B cell (primary cell): ENCODE measurements at places on chromosomes 4 and X.

- DNase-seq, result no peak
These were observed 268.8 kb downstream of the MID1IP1 start for GRCh38 chrX:39070009-39070408.

DNA sequence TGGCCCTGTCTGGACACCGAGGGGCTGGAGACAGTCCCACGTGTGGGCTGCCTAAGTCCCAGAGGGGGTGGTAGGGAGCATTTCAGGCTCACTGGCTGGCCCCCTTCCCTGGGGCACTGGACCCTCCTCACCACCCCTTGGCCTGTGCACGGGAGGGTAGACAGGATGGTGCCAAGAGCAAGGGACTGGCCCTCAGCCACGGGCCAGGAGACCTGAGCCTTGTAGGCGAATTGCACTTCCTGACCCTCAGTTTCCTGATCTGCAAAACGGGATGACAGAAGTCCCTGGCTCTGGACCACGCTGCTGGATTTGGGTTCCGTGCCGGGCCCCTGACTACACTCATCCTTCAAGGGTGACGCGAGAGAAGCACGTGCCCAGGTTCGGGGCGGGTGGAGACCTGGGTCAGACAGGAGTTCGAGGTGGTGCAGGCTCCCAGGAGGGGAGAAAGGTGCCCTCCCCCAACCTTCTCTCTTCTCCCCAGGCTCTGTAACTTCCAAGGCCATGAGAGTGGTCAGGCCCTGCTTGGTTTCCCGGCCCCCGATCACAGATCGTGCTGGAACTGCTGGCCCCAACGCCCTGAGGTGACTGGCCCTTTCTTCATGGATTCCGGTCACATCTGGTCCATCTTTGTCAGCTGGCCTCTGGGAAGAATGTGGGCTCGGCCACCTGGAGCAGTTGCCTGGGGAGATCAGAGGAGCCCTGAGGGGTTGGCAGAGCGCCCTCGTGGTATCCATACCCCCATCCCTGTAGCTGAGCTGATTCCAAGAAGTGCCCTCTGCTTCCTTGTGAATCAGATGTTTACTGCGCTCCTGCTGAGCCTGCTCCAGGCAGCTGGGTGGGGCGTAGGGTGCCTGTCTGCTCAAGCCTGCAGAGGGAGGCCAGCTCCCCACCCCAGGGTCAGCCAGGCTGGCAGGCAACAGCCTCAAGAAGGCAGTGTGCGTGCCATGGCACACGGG, 3.3 kb downstream of the SH3BP2 start:
- peak; percentile 11 for DNase-seq

GRCh38 chr4:77158487-77158861, 1.5 kb downstream of the CCNG2 start:
- no peak for DNase-seq

GRCh38 chrX:123357941-123358340, 173.9 kb downstream of the GRIA3 start:
- no peak for DNase-seq

GRCh38 chr4:109214622-109215301, 87.7 kb downstream of the COL25A1 start:
- DNase-seq, result no peak

GRCh38 chr4:3413675-3414420, 27.9 kb upstream of the HGFAC start:
- no peak for DNase-seq

DNA sequence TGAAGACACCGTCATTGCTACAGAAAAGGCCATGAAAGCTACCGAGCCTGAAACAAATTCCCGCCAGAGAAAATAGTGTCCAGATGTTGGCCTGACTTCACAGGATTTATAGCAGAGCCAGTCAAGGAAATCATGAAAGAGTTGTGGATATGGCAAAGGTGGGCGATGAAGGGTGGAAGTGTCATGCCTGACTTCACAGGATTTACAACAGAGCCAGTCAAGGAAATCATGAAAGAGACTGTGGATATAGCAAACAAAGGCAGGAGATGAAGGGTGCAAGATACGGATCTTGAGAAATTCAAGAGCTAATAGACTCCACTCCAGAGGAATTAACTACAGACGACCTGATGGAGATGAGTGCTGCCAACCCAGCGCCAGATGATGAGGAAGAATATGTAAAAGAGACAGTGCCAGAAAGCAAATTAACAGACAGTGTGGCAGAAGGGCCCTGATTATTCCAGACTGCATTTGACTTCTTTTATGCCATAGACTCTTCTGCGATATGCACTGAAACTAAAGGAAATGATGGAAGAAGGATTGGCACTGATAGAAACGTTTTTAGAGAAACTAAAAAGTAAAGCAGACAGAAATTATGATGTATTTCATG, 17.2 kb downstream of the TRMT44 start:
- no peak for DNase-seq

- no peak for DNase-seq
These were observed 71.9 kb downstream of the ARSJ start for GRCh38 chr4:113907559-113907958.

DNA sequence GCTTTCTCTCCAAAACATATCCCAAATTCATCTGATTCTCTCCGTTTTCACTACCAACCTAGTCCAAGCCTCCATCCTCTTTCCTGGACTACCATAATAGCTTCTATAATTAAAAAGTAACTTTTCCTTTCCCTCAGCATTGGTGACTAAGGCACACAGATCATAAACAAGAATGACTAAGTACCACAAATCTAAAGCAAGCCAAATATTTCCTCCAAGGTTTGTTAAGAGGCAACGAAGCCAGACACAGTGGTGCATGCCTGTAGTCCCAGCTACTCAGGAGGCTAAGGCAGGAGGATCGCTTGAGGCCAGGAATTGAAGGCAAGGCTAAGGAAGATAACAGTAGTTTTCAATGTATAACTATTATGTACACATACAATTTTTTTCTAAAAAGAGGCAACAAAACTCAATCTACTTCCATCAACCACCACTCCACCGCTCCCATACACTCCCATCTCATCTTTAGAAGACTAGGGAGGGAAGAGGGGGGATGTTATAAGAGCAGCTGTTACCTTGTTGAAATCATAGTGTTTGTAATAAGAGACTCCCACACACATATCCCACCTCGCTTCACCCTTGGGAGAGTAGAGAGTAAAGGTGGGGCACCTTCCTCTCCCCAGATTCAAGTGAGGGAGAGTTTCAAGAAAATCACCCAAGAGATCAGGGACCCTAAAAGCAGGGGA, 4.2 kb upstream of the JCHAIN start:
- DNase-seq, result no peak

- no peak for DNase-seq
These were observed 25.8 kb downstream of the ANXA10 start for GRCh38 chr4:168118116-168118655.

- peak; percentile 58 for DNase-seq
These were observed 2.4 kb upstream of the NBDY start for GRCh38 chrX:56726605-56727004.

DNA sequence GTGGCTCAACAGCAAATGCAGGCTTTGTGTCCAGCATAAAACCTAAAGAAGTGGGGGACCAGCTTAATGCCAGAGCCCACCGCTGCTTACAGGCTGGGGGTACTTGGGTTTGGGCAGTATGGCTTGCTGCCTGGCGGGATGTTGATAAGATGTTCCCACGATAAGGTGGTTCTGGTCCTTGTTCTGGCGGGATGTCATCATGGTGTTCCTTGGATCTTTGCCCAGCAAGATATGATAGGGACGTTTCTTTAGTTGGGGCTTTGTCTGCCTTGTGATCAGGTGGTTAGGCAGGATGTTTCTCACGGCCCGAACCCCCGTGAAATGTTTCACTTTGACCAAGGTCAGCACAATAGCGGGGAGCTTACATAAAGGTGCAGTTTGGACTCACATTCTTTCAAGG, 35.3 kb downstream of the PNPLA4 start:
- no peak for DNase-seq

GRCh38 chr4:183746305-183747229, 87.5 kb downstream of the TRAPPC11 start:
- DNase-seq, result no peak

DNA sequence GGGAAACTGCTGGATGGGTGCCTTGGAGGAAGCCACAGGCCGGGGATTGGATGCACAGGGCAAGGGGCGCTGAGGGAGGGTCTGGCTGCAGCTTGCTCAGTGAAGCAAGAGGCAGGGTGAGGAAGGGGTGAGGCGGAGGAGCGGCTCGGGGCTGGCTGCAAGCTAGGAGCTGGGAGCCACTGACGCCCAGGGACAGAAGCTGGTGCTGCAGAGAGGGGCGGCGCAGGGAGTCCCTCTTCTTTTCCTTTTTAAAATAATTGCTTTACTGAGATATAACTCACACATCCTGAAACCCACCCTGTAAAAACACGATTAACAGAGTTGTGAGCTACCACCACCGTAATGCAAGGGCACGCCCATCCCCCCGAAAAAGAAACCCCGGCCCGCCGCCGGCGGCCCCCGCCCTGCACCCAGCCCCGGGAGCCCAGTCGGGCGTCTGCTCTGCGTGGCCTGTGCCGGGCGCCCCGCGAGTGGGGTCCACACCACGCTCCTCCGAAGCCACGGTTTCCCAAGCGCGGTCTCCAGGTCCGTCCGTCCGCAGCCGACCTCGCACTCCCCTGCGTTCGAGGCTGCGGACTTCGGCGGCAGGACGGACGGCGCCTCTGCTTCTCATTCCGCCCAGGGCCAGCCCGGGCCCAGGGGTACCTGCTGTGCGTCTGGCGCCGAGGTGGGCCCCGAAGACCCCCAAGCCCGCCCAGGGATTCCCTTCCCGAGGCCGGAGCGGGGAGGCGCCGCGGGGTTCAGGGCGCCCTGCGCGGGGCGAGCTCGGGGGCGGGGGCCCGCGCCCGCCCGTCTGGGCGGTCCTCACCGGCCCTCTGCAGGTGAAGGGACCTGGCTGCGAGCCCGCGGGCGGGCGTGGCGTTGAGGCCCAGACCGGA, 866 bp upstream of the UVSSA start:
- no peak for DNase-seq

DNA sequence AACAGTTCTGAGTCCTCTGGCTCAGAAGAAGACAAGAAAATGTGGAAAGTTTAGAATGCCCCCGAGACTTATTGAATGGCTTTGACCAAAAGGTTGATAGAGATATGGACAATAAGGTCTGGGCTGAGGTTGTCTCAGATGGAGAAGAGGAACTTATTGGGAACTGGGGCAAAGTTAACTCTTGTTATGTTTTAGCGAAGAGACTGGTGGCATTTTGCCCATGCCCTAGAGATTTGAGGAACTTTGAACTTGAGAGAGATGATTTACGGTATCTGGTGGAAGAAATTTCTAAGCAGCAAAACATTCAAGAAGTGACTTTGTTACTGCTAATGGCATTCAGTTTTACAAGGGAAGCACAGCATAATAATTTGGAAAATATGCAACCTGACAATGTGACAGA, 1549.3 kb upstream of the ADGRL3 start:
- no peak for DNase-seq

- DNase-seq, result no peak
These were observed 32.7 kb upstream of the LIMCH1 start for GRCh38 chr4:41505161-41505661.

DNA sequence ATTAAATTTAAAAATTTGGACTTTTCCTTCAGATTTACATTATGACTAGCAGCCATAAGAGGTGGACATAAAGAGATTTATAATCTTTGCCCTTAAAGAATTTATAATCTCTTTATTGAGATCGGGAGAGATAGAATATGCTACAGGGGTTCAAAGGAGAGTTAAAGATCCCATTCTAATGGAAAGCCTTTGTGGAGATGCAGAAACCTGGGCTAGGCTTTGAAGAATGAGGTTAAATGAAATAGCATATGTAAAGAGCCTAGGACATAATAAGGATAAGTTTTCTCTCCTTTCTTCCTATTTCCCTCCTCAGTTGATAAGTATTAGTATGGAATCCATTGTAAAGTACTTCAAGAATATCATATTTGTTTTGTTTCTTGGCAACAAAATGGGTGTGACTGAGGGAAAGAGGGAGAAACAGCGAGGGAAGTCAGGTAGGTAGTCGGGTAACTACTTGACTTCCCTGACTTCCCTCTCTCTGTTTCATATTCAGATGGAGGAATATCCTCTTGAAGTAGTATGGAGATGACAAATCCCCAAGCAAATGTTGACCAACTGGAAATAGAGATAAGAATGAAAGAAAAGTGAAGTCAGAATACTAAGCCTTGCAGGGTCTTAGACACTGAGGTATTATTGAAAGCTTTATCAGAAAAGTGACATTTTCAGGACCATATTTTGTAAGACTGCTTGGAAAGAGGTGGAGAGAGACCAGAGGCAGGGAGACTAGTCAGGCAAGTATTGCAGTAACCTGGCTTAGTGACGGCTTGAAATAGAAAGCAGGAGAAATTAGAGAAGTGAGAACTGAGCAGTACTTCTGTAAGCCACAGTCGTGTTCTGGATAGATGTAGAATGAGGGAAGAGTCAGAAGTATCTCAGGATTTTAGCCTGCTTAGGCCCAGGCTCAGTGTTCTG, 82.9 kb downstream of the PDLIM5 start:
- peak; percentile 46 for DNase-seq

GRCh38 chrX:148229801-148230303, 248.7 kb downstream of the FMR1NB start:
- no peak for DNase-seq

DNA sequence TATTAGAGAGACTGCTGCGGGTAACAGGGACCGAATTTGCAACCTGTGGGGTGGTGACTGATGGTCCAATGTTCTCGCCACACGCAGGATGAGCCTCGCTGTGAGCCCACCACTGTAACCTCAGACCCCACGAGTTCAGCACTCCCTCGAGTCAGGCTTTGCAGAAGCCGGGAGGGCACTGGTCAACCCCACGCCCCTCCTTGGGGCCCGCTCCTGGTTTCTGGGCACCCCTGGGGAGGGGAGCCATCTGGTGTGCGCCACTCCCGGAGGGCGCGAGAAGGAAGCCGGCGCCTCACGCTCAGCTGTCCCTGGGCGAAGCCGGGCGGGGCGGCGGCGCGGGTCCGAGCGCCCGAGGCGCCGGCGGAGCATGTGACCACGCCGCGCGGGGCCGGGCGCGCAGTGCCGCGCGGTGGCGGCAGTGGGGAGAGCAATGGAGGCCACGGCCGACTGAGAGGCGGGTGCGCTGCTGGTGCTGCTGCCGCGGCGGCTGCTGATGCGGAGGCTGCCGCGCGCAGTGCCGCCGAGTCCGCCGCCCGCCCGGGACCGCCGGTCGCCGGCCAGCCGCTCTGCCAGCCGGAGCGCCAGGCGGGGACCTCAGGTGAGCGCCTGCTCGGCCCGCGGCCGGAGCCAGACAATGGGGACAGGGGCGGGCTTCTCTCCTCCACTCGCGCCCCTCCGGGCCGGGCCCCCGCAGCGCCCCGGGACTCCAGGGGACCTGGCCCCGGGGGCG, 100.1 kb downstream of the CEP135 start:
- DNase-seq, result peak; percentile 68

DNA sequence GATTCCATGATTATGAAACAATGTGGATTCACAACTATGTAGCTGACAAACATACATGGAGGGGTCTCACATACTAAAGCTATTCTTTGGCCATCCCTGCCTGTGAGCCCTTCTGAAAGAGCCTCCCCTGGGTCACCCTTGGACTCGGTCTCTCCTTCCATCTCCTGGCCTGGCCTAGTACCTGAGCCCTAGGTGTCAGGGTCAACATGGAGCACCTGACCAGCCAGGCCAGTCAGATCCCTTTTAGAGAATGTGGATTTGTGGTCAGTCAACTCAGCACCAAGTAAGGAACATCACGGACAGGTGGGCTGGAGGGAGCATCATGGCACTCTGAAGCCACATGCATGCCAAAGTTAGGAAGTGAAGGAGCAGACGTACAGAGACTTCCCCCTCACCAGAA, 16.3 kb downstream of the ATP8A1 start:
- DNase-seq, result no peak

GRCh38 chrX:805103-805670, 174.6 kb downstream of the SHOX start:
- no peak for DNase-seq

GRCh38 chr4:150332086-150332485, 249.9 kb upstream of the MAB21L2 start:
- DNase-seq, result no peak

GRCh38 chr4:576245-576821, at the start of gene TMEM271:
Gene TMEM271, minus strand, starts transcription at chr4:576295. Its CDS starts 233 bp downstream, at chr4:576062.
- DNase-seq, result no peak

GRCh38 chr4:24856586-24856985, 56.3 kb downstream of the CCDC149 start:
- no peak for DNase-seq
